ENCODE measurements at places on chromosomes 13 and 19.

DNA sequence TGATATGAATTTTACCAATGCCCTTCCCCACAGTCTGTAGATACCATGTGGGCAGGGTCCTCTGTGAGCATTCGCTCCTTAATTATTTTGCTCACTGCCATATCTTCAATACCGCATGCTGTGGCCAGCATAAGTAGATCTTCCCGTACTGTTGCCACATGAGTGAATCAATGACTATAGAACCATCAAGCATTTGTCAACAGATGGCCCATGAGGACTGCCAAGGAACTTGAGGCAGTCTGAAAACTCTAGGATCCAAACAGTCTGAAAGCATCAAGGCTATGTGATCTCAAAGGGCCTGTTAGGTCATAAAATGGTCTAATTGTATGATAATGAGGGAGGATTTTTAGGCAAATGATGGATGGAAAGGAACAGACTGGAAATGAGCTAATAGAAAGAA, 27.4 kb upstream of the GPR12 start:
- DNase-seq = no peak

GRCh38 chr13:112750570-112750969, 60.7 kb downstream of the ATP11A start:
- no peak for DNase-seq

DNA sequence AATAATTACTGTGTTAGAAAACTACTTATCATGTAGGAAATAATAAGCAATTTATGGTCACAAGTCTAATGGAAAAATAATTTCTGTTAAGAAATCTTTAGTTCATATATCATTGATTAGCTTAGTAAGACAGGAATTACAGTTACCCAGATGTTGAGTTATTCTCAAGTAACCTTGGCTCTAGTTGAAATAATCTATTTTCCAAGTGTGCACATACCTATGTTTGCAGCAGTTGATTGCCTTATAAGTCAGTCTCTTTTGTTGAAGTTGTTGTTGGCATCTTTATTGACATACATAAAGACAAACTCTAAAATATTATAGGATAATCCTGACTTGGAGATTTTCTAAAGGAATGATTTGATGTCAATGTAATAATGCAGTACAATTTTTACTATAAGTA, 511.4 kb upstream of the KLF12 start:
- DNase-seq = no peak

GRCh38 chr13:75635828-75636435, at the start of gene LMO7:
Gene LMO7 (plus strand): TSS chr13:75636330. CDS start chr13:75636658, 328 bp downstream.
- DNase-seq = no peak

- DNase-seq = no peak
Measured at GRCh38 chr19:45244133-45244794, 943 bp downstream of the EXOC3L2 start.

DNA sequence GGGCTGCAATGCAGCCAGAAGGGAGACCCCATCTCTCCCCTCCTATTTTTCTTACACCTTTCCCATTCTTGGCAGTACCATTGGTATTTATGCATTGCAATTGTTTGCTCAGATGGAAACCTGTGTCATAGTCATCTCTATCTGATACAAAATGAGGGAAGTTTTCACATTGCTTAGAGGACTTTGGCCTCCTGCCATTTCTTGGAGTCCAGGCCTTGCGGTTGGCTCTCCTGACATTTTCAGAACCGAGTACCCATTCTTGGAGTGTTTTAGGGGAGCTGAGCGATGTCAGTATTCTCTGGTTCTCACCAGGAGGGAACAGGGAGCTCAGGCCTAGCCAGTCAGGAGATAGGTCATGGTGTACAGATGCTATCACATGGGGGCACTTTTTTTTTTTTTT, 1.5 kb downstream of the SIN3B start:
- DNase-seq = no peak

GRCh38 chr13:79336966-79337365, 69.1 kb downstream of the RBM26 start:
- no peak for DNase-seq

DNA sequence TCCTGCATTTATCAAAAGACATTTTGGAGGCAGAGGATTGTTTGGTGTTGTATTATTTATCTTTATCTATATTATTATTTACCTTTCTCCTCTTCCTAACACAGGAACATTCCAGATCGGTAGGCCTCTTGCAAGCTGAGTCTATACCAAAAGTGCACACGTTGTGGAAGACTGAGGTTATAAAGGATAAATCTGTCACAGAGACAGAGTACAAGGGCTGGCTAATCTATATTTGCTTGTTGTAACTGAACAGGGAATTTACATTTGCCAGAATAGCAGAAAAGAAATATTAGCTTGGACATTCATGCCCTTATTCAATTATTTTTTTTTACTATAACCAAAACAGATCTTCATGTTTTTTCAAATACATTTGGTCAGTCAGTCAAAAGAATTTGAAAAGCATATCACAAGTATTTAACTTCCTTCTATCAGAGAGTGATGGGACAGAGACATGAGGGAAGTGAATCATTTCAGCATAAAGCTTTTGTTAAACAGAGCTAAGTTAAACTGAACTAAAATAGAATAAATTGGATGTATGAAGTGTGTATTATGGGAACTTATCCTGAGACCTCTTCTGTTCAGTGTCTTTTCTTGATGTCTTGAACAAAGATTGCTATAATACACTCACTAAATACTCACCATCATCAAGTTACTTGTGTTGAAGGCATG, 352.5 kb downstream of the DNAJC15 start:
- DNase-seq = no peak

DNA sequence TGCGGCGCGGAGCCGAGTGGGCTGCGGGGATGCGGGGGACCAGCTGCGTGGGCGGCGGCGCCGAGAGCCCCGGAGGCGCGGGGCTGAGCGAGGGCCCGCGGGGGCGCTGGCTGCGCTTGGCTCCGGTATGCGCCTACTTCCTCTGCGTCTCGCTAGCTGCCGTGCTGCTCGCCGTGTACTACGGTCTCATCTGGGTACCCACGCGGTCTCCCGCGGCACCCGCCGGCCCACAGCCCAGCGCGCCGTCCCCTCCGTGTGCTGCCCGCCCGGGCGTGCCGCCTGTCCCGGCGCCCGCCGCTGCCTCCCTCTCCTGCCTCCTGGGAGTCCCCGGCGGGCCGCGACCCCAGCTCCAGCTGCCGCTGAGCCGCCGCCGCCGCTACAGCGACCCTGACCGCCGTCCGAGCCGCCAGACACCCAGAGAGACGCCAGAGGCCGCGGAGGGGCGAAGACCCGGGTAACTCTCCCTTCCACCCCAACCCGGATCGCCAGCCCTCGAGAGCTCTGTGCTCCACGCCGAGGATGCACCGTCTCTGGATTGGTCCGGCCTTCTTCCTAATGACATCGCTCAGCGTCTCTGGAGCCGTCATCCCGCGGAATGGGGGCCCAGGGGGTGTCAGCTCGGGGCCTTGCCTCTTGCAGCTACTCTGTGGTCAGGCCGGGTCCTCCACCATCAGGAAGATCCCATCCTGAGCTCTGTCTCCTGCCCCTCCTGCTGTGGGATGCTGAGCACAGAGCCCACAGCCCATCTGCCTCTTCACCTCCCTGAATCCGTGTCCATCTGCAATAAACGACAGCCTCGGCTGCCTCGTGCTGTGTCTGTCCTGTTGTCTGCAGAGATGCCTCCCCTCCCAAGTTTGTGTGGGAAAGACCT, 441 bp downstream of the INAFM1 start:
- DNase-seq = no peak

DNA sequence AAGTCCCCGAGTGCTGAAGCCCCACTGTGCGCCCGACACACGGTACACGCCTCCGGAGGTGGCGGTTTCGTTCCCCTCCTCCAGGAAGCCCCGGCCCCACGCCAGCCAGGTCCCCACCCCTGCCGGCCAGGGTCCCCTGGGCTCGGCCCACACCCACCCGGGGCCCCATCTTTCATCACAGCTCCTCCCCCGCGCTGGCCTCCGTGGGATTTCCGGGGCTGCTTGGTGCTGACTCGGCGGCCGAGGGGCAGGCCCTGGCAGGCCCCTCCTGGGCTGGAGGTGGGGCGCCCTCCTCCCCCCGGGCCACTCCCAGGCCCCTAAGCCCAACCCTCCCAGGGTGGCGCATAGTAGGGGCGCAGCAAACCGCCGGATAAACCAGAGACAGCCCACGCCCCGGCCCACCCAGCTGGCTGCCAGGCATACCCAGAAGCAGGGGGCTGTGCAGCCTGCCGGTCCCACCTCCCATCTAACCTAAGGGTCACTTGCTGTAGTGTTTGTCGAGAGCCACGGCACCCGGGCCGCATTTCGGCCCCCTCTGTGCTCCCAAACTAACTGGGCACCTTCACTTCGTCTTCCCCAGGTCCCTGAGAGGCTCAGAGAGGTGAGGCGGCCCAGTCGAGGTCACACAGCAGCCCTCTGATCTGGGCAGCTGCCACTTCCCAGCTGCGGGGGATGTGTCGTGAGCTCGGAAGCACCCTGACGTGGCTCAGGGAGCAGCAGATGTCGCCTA, 6.6 kb downstream of the ZBTB7A start:
- DNase-seq = no peak

DNA sequence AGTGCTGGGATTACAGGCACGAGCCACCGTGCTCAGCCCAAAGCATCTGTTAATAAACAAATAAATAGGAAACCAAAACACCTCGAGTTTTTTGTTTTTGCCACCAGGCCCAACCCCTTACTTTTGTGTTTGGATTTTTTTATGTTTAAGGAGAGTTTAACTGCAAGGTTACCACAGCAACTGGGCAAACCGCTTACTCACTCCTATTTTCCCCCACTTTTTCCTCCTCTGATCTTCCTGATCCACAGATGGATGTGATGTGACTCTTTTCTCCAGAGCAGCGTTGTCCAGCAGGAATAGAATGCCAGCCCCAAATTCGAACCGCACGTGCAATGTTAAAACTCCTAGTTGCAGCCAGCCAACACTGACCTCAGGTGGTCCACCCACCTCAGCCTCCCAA, 2.1 kb upstream of the PNMA8B start:
- no peak for DNase-seq

DNA sequence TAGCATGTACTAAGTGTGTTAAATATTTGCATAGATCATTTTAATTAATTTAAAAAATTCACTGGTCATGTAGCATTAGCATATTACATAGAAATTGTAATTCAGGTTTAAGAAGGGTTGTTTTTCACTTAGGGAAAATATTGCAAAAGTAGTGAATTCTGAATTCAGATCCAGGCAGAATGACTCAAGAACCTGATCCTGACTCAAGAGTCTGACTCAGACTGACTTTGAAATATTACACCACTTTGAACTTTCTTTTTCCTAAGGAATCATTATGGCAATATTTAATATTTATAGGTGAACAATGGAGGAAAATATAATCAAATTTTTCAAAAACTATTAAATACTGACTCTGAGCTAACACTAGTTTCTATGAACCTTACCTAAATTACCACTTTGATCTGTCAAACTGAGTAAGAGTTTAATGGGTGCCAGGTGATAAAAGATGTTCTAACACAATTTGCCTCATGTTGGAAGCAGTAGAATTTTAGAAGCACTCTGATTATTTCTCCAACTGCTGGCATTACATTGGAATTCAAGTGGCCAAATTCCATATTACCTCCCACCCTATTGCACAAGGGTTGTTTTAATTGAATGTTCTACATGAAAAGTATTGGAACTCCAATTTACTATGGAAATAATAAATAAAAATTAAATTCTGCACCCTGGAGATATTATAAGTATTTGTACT, 261.6 kb downstream of the SLITRK1 start:
- DNase-seq = no peak

DNA sequence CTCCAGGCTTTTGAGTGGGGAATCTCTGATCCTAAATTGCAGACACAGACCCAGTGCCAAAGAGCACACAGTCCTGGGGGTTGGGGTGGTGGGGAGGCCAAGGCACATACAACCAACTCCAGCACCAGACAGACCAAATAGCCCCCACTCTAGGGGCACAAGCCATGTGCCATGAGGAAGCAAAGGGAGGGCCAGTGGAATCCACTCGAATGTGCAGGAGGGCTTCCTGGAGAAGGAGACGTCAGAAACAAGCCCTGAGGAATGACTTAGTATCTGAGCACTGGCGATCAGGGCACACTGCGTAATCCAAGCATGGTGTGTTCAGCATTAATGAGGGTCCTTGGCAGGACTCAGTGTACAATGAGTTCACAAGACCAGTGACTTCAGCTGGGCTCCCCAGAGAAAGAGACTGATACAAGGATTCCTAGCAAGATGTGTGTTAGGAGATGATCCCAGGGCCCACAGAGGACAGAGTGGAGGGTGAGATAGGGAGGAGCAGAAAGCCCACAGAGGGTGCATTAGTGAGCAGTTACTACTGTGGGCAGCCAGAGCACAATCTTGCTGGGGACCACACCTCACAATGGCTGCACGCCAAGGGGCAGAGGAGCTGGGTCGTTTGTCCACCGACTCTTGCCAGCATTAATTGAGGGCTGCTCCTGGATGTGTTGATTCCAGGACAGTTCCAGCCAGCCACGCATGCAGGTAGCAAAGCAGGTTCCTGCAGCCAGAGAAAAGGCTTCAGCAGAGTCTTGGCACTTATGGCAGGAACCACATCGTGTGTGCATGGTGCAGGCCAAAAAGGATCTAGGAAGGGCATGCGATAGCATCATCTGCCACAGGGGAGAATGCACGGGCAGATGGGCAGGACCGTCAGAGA, 152.6 kb upstream of the VSTM2B start:
- DNase-seq = no peak

GRCh38 chr13:32135655-32136054, 104.1 kb downstream of the FRY start:
- DNase-seq = no peak

- DNase-seq = peak; percentile 58
Measured at GRCh38 chr19:38233740-38234251, 9.8 kb upstream of the DPF1 start.

DNA sequence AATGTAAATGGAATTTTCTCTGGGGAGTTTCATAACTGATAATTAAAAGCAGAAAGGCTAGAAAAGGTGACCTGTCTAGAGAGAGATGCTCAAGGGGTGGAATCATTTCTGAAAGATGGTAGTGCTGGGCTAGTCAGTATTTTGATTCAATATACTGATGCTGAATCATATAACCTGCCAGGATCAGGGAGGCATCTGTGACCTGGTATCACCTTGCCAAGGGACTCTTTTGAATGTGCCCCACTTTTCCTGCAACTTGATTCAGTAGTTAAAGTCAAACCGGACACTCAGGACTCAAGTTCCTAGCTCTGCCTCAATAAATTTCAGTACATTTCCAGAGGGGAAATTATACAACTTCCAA, 15.8 kb downstream of the LCP1 start:
- no peak for DNase-seq

GRCh38 chr19:30371161-30371836, 885 bp upstream of the ZNF536 start:
- no peak for DNase-seq
